ENCODE measurements at places on chromosomes 7 and 10.

DNA sequence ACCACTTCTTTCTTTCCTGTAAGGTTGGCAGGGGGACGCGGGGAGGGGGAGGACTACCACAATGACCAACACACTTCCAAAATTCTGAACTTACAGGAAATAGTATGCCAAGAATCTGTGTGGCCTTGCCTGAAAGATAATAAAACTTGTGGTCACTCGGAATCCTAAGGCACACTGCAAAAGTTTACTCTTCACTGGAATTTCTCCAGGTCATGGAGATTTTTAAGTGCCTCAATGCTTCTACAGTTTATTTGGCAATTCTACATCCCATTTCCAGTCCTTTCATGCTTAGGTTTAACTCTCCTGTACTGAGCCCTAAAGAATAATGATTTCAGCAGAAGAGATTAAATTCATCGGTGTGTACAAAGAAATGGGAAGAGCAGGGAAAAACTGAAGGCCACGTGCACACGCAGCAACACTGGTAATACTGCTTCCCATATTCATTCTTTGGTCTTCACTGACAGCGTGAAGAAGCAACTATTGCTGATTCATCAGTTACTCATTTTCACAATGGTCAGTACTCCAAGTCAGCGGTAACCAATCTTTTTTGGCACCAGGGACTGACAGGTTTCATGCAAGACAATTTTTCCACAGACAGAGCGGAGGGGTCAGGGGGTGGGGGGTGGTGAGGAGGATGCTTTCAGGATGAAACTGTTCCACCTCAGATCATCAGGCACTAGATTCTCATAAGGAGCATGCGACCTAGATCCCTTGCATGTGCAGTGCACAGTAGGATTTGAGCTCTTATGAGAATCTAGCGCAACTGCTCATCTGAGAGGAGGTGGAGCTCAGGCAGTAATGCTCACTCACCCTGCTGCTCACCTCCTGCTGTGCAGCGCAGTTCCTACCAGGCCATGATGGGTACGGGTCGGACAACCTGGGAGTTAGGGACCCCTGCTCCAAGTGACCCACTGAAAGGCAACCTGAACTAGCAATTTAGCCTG, 9.8 kb downstream of the LARP4B start:
- DNase-seq, result no peak

GRCh38 chr10:131757285-131758058, 143.3 kb upstream of the PPP2R2D start:
- no peak for DNase-seq

GRCh38 chr10:71145352-71145945, 66.9 kb upstream of the UNC5B start:
- no peak for DNase-seq

GRCh38 chr10:11730779-11731178, 11.4 kb upstream of the ECHDC3 start:
- DNase-seq, result no peak

GRCh38 chr7:22129166-22129565, 183.5 kb upstream of the CDCA7L start:
- DNase-seq, result no peak

GRCh38 chr7:33815336-33815735, 90.0 kb upstream of the BMPER start:
- no peak for DNase-seq

DNA sequence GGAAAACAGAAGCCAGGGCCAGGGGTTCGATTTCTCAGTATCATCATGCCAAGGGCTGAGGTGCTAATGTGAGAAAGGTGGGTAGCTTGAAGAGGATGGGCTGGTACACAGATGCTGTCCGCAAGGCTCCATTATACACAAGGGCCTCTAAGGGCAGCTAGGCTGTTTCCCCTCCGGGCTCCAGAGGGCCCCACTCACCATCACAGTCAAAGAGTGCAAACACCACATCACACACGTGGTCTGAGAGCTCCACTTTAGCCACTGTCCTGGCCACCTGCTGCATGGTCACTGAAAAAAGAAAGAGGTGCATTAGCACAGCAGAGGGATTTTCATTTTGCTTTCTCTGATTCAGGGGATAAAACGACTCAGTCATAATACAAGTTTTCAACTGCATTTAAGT, 20.9 kb upstream of the DNAJB12 start:
- no peak for DNase-seq

- peak; percentile 46 for DNase-seq
These were observed 63.3 kb downstream of the RASGEF1A start for GRCh38 chr10:43203448-43204041.

- DNase-seq, result no peak
These were observed 34.0 kb downstream of the BRI3 start for GRCh38 chr7:98315318-98315993.

- no peak for DNase-seq
These were observed 419.5 kb downstream of the SH2D4B start for GRCh38 chr10:80957161-80957560.

- DNase-seq, result no peak
These were observed 25.7 kb downstream of the ELN start for GRCh38 chr7:74053589-74054186.

GRCh38 chr7:6165521-6166320, 106.7 kb downstream of the CYTH3 start:
- no peak for DNase-seq

DNA sequence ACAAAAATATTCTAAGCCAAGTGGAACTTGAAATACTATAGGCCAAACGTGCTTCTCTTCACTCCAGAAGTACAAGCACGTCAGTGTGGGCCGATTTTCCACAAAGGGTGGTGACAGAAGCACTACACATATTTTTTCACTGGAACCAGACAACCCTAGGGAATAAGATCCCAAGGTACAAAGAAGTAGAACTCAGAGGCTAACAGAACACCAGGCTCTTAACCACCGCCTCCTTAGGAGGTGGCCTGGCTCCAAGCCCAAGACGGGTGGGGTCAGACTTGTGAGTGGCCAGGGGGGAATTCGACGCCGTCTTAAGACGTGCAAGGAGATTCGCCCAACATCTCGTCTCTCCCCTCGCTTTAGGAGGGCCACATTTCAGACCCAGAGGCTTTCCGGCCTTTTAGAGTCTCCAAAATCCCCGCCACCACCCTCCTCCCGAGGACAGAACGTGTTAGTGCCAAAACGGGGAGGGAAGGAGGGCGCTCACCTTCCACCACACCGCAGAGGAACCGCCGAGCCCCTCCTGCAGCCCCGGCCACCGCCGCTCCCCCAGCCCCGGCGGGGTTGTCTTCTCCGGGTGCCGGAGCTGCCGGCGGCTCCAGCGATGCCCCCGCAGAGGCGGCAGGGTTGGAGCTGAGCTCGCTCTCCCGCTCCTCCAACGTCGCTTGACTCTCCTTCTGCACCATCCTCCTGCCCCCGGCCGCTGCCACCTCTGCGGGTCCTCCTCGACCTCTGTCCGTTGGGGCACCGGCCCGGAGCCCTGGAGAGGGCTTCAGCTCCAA, 716 bp downstream of the OGA start:
- DNase-seq, result peak; percentile 86

GRCh38 chr7:12827920-12828319, 140.5 kb downstream of the ARL4A start:
- no peak for DNase-seq

GRCh38 chr7:685540-685939, 41.0 kb upstream of the DNAAF5 start:
- DNase-seq, result no peak

- peak; percentile 15 for DNase-seq
These were observed 293.5 kb upstream of the IMMP2L start for GRCh38 chr7:111855842-111856227.

- no peak for DNase-seq
These were observed 9.1 kb downstream of the RASSF4 start for GRCh38 chr10:44968500-44969400.

- no peak for DNase-seq
These were observed 272.2 kb downstream of the SNX13 start for GRCh38 chr7:17668122-17668521.

GRCh38 chr10:102465466-102465865, 14.1 kb upstream of the C10orf95 start:
- DNase-seq, result no peak

- DNase-seq, result no peak
These were observed 218.2 kb downstream of the ANK3 start for GRCh38 chr10:60171436-60172013.

GRCh38 chr10:56622335-56622973, 261.4 kb upstream of the ZWINT start:
- no peak for DNase-seq

DNA sequence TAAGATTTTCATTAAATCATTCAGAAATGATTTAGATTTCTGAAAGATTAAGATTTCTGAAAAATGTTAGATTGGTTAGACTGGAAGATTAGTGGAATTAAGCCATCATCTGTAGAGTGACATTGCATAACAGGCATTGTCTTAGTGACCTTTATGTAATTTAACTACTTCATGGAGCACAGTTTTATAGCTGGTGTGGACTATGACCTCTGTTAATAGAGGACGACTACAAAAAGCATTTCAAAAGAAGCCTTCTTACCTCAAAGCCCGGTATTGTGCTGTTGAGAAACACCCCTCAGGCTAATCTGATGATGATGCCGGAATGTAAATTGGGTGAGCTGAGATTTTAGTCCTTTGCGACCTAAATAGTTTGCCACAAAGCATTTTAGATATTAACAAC, 55.6 kb downstream of the GALNT11 start:
- peak; percentile 85 for DNase-seq
